ENCODE measurements at places on chromosomes 11 and 22.

DNA sequence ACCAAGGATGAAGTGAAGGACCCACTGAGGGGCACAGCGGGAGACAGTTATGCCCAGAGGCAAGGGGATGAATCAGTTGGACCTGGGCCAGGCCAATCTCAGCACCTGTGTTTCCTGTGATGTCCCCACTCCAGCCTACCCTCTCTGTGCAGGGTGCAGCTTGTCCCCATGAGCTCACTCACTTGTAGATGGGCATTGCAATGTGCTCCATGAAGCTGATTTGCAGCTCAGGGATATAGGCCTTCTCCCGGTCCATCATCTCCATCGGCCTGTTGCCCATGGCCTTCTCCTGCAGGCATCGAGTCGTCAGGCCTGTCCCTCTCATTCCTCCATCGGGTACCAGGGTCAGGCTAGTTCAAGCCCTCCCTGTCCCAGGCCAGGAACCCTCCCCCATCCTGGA lies 96.2 kb downstream of the PDE2A start:
- no peak for DNase-seq

GRCh38 chr22:47033648-47034000 lies 271.2 kb downstream of the TBC1D22A start:
- DNase-seq: no peak

- no peak for DNase-seq
Measured at GRCh38 chr11:102488208-102488607, 35.6 kb upstream of the TMEM123 start.

DNA sequence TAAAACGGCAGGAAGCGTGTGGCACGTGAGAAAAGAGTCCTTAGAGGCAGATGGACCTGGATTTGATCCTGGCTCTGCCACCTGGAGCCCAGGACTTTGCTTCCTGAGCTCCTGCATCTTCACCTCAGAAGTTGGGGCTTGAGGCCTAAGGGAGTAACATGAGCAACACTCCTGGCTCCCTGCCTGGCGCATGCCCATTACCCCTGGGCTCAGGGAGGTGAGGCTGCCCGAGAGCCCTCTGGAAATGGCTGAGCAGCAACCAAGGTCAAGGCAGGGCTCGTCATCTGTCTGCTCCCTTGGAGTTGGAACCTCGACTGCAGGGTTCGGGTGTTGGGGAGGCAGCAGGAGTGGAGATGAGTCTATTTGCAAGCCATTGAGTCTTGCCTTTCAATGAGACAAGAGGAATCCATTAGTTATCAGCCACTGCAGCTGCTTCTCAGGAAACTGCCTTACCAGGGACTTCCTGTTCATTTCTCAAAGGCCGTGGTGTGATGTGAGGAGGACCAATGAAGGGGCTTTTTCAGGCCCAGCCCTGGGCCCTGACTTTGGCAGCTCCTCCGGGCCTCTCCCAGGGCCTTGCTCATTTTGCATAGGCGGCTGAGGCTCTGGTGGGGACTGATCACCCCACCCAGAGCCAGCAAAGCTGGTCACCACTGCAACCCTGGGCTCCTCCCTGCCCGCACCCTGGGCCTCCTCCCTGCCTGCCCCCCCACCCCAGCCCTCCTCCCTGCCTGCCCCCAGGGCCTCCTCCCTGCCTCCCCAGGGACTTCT lies 6.4 kb downstream of the FADS2 start:
- peak; percentile 86 for DNase-seq

- no peak for DNase-seq
Measured at GRCh38 chr22:38799265-38800002, 5.5 kb upstream of the DNAL4 start.

DNA sequence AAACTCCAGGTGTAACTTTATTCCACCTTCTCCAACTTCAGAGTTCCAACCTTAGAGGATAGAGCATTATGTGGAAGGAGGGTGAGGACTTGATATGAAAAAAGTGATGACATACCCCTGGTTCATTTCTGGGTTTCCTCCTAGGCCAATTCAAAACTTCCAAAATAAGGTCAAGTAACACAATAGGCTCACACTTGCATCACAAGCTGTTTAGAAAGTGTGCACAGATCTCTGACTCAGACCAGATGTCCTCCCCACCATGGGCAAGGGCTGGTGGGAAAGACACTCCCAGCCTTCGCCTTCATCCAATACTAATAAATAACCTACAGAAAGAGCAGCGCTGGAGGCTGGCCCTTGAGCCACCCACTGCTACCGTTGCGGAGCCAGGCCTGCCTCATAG lies 5.8 kb upstream of the BUD13 start:
- no peak for DNase-seq

GRCh38 chr11:925496-926301 lies at the start of gene AP2A2:
Gene AP2A2 (plus strand): TSS chr11:925870. CDS start chr11:926022, 152 bp downstream.
- DNase-seq: peak; percentile 91

GRCh38 chr22:32692371-32692770 lies 109.1 kb upstream of the TIMP3 start:
- no peak for DNase-seq

DNA sequence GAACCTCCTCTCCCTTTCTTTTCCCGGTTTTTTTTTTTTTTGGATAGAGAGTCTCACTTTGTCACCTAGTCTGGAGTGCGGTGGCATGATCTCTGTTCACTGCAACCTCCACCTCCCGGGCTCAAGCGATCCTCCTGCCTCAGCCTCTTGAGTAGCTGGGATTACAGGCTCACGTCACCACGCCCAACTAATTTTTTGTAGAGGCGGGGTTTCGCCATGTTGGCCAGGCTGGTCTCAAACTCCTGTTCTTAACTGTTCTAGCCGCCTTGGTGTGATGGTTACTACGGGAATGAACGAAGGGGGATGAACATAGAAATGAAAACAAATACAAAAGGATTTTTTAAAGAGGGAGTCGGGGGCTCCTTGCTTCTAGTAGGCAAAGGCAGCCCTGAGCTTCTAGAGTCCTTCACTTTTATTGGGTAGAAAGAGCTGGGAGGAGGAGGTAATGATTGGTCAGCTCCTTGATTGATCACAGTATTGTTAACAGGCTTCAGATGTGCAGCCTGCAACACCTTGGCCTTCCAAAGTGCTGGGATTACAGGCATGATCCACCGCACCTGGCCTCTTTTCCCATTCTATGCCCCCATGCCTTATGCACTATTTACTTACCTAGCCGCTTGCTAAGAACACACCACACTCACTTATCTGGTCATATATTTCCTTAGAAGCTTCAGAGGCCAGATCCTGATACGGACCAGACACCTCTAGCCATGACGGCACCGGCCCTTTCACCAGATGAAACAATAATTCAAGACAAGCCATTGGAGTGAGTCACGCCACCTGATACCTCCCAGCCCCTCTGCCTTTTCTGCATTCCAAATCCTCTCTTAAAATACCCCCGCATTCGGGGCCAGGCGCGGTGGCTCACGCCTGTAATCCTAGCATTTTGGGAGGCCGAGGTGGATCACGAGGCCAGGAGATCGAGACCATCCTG lies 20.7 kb downstream of the SUSD2 start:
- no peak for DNase-seq

DNA sequence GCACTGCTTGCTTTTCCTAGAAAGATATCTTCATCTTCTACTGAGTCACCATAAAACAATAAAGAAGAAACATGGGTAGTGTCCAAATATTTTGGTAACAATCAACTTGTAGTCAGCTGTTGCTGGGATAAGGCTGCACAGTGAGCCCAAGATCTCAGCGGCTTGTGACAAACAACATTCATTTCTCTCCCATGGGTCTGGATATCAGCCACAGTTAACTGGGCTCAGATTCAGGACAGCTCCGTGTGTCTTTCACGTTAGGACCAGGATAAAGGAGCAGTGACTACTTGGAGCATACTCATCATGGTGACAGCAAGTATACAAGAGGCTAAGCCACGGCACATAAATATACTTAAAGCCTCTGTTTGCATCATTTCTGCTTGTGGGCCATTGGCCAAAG lies 27.9 kb upstream of the GRK3 start:
- DNase-seq: no peak

DNA sequence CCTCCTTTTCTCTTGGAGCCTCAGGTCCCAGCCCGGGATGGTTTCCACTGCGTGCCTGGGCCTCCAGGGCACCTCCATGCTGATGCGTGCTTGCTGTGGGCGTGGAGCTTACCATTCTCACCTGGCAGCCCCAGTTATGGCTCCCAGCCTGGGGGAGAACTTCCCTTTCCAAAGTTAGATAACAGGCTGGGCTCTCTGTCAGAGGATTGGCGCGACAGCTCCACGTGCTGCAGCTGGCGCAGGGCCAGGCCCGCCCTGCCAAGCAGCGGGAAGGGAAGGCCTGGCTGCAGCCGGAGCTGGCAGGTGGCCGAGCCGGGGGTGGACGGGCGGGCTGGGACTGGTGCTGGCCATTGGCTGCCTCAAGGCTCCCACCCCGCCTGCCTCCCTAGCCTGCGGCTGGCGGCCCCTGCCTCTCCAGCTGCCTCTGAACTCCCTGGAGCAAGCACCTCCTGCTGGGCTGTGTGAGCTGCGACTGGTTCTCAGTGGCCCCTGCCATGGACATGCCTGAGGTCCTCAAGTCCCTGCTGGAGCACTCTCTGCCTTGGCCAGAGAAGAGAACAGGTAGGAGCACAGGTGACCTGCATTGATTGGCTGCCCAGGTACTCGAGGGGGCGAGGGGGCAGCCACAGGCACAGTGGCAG lies 14.6 kb upstream of the TEF start:
- DNase-seq: no peak

- no peak for DNase-seq
Measured at GRCh38 chr22:48855013-48855412, 972.7 kb downstream of the BRD1 start.

DNA sequence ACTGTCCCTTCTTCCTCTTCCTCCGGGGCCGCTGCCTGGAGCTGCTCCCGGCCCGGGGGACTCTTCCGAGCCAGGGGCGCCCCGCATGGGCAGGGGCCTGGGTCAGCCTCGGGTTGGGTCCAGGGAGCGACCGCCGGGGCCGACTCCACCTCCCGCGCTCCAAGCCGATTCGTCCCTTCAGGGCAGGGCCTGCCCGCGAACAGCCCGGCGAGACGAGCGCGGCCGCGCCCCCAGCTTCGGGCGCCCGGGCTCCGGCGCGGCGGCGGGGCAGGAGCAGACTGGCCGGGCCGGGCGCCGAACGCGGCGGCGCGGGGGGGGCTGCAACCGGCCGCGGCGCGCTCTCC lies at the start of gene LARGE1:
LARGE1 (minus strand) TSS at position 280 of the 344 bp plus-strand sequence.
- DNase-seq: no peak

GRCh38 chr22:45877651-45878050 lies 99.3 kb downstream of the WNT7B start:
- DNase-seq: no peak
